ENCODE measurements at places on chromosomes 3 and 15.

DNA sequence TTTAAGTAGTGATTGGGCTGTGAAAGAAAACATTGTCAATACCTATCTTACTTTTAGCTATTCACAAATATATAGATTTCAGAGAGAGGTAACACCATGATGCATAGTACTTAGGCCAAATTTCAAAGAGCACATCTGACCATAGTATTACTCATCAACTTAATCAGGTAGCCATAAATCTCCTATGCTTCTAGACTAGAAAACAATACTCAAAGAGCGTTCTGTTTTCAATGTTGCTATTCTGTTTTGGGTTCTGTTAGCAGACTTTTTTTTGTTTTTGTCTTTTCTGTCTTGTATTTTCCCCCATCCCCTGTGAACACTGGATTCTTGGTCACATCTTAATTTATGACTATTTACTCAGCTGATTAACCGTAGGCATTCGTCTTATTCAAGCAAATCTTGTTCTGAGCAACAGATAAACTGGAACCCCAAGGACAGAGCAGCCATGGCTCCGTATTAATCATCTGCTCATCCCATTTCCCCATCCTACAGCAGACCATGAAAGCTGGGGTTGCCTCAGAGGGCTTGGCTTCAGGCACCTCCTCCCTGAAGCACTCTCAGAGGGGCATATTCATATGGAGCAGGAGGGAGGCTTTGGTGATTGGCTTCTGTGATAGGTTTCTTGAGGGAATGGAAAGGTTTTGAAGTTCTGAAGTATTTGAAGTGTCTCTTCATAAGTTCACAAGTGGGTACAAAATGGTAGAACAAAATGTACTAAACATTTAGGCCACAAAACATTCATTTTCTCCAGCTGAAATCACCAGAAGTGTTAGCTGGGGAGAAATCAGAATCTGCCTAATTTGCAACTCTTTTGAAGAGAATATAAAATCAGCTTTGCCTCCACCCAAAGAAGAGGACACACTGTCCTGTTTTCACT, 105.3 kb downstream of the TNIK start:
- DNase-seq = no peak

- no peak for DNase-seq
These were observed 27.5 kb downstream of the BHLHE40 start for GRCh38 chr3:5006755-5007202.

GRCh38 chr15:72237853-72238224, 6.8 kb upstream of the PKM start:
- DNase-seq = no peak

DNA sequence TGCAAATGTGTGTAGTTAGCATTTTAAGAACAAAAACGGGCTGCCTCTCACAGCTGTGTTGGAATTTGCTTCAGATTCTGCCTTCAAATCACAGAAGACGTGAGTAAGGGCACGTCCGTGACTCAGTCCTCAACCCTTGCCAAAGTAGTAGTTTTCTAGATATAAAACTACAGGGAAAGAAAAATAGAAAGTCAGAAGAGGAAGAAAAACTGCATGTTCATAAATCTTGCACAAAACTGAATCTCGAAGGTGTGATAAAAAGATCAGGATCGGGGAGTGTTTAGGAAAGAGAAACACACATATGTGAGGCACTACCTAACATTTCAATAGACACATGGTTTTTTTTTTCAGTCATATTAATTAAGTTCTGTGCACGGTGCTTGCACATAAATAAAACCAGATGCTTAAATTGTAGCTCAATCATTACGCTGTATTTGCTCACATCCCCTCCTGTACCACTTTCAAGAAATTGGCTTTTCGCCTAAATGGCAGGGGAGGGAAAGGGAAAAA, 71.7 kb downstream of the P3H2 start:
- DNase-seq = no peak

- DNase-seq = no peak
These were observed 62.0 kb upstream of the TRIM71 start for GRCh38 chr3:32755761-32756160.

GRCh38 chr15:95784508-95784907, 546.0 kb upstream of the NR2F2 start:
- DNase-seq = no peak

DNA sequence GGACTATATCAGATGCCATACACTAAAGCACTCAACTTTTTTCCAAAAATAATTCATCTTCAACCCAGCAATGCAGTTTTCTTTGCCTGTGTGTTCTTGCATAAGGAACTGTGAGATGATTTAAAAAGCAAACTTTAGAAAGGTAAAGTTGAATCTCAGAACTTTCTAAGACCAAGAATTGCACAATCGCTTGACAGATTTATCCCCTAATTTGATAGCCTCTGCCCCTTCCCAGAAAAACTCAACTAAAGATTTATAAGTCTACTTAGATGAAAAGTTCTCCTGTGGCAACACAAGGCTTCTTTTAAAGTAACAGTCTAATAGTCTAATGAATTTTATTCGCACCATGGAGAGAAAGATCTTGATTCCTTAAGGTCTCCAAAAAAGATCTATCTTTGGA, 259.3 kb downstream of the MAGI1 start:
- no peak for DNase-seq

DNA sequence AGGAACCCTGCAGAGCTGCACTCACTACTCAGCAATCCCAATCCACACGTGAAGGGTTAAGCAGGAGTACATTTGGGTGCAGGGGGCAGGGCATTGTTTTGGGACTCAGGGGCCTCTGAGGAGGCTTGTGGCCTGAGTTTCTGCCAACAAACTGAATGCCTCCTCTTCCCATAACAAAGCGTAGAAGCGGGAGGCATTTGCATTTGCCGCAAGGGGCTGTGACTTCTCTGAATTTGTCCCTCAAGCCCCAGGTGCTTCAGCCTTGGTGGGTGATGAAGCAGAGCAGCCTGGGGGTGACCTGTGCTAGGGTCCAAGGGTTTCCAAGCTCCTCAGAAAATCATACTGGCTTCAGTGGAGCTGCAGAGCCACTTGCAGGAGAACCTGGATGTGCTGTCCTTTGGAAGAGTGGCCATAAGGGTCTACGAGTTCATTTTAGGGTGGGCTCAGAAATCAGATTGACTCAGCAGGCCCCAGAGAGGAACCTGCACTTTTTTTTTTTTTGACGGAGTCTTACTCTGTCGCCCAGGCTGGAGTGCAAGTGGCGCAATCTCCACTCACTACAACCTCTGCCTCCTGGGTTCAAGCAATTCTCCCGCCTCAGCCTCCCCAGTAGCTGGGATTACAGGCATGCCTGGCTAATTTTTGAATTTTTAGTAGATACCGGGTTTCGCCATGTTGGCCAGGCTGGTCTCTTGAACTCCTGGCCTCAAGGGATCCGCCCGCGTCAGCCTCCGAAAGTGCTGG, 1.4 kb upstream of the RPSA start:
- DNase-seq = no peak

GRCh38 chr15:67807836-67808235, 17.5 kb upstream of the SKOR1 start:
- no peak for DNase-seq

DNA sequence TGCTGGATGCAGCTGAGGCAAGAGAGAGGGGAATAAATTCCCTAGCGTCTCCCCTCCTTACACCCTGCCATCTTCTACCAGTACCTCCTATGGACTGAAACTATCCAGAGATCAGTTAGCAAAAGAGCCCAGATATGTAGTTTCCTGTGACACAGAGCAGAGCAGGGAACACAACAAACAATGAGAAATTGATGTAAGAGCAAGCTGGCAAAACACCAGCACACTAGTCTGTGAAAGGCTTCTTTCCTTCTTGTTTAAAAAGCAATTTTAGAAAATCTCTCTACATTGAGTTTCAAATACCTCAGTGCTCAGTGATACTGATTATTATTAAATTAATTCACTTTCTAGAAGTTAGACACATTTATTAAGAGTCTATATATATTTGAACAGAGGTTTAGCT, 215.6 kb upstream of the AZI2 start:
- DNase-seq = no peak

- no peak for DNase-seq
These were observed 61.9 kb downstream of the GOLGA6L7 start for GRCh38 chr15:28786521-28786920.

DNA sequence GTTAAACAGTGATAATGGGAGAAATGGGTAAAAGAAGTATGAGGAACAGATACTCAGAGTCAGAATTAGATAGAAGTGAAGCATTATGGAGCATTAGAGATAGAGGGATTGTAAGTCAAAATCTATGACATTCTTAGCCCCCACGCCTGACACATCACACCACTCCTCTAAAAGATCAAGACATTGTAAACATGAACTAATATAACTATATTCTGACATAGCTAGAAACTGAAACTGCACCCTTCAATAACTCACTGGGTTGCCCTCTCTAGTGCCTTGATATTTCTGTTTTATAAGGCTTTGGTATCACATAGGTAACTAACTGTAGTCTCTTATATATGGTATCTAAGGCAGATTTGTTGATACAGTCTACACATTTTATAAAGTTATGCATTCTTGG, 684.3 kb upstream of the DPPA4 start:
- no peak for DNase-seq

- DNase-seq = peak; percentile 19
These were observed 6.2 kb upstream of the TLR9 start for GRCh38 chr3:52231502-52232278.

DNA sequence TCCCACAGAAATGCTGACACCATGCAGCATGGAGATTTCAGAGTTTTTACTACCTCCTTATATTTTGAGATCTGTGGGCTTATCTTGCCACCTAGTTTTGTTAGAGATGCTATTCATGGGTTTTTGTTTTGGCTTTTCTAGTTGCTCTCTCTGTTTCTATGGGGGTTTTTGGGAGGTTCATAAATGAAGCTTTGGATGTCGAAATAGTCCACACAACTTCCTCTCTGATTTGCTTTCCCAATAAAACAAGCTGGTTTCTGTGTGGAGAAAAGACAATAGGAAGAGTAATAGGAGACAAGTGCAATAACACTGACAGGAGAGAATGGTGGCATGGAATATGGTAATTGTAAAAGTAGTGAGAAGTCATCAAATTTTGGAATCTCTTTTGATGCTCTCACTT, 106.8 kb upstream of the GPR149 start:
- no peak for DNase-seq

- no peak for DNase-seq
These were observed 25.7 kb upstream of the WNT5A start for GRCh38 chr3:55512571-55513343.

- DNase-seq = no peak
These were observed 77.1 kb upstream of the PRR23E start for GRCh38 chr3:127115691-127116351.

DNA sequence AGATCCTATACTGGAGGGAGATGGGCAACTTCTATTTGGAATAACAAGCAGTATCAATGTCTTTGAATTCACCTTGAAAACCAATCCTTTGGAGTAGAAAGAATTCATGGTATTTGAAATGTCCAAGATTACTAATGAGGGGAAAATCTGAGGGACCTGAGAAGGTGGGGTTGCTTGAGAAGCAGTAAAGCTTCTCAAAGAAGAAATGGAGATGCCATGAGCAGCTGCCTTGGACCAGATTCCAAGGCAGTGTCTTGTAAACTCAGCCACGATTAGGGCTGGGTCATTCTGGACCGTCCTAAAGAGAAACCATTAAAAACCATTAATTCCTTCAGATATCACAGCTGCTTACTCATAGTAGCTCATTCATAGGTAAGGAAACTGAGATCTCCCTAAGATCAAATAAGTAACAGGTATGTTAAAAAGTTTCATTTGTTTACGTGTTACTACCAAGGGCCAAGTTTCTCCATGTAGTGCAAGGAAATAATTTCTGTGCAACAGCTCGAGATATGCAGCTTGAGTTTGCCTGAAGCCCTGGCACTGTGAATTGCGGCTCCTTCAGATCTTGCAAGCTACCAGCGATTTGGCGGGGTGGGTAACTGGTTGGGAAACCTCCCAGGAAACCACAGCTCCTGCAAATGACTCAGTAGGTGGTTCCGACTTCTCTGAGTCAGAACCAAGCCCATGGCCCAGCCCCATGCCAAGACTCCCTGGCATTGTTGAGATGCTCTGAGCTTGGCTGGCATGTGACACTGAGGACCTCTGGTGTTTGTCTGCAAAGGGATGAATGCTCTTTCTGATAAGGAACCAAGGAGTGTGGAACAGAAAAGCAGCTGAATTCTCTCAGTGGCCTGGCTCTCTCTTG, 296.8 kb downstream of the RORA start:
- DNase-seq = no peak

- DNase-seq = no peak
These were observed 52.9 kb upstream of the ITGA11 start for GRCh38 chr15:68484696-68485400.

DNA sequence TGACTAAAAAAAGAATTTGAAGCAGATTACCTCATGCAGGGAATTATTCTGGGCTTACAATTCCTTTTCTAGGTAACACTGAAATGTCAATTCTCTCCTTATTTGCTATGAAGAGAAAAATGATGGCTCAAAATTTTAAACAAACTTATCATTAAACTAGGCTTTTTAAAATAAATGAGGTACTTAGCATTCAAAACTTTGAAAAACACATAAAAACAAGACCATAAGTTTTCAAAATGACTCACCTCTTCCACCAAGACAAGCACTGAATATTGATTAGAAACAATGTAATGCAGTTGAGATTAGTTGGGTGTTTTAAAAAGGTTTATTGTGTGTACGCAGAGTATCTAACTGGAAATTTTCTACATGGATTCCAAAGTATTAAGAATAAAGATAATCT, 154.6 kb downstream of the ADAM10 start:
- DNase-seq = no peak

DNA sequence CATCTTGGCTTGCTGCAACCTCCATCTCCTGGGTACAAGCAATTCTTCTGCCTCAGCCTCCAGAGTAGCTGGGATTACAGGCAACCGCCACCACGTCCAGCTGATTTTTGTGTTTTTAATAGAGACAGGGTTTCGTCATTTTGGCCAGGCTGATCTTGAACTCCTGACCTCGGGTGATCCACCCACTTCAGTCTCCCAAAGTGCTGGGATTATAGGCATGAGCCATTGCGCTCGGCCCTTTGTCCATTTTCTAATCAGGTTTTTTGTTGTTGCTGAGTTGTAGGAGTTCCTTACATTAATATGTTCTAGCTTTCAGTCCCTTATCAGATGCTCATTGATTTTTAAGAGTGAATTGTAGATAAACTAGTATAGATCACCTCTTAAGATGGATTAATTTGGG, 20.3 kb downstream of the RAB5A start:
- DNase-seq = no peak

- DNase-seq = no peak
These were observed 257.7 kb upstream of the PROK2 start for GRCh38 chr3:72042397-72043203.

DNA sequence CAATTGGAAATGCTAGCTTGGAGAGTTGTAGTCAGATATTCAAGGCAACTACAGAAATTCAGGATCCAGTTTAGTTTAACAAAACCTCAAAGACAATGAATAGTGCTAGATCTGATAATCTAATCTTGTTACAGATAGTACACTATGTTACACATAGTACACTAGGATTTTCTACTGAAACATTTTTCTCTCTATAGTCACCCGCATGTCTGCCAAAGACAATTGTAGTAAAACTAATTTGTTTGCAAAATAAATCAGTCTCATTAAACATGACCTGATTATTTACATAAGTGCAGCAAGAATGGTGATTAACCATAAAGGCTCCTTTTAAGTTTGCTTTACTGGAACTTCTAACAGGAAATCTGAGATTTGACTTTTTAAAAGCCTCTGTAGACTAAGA, 52.0 kb downstream of the ILDR1 start:
- DNase-seq = no peak

GRCh38 chr3:30625541-30626438, 19.4 kb downstream of the TGFBR2 start:
- DNase-seq = no peak

All from NCI-H1694 treated with DMSO at 0.1 percent for 48 hours (cell line).